Fibroblast of skin of back (primary cell): ENCODE measurements at places on chromosomes 13 and 19.

DNA sequence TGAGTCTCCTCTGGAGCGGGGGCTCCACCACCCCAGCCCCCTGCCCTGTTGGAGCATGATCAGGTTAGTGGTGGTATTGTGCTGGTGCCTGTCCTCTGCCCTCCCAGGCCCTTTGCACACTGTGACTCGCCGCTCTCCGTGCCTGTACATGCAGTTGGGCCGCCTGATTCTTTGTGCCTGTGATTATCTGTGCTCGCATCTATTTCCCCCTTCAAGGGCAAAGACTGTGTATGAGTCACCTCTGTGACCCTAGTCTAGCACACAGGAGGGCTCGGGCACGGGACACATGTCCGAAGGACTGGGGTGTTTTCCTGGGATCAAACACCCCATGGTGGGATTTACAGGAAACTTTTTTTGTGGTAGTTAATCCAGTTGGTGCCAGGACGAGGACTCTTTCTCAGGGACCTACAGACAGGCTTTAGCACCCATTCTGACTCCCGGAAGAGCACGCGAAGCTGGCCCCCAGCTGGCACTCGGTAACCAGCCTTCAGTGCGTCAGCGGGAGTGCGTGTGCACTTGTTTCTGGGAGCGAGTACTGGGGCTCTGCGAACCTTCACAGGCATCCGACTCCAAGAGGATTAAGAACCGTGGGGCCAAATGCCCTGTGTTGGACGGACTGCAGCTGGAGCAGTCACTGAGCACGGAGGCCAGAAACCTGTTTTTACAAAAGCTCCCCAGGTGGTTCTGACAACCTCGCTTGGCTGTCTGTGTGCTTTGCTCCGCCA lies 6.7 kb downstream of the PPP1R37 start:
- no peak for DNase-seq

- DNase-seq: peak; percentile 92
Measured at GRCh38 chr19:10334588-10335351, 1.4 kb upstream of the RAVER1 start.

GRCh38 chr13:76830805-76831204 lies 55.4 kb downstream of the KCTD12 start:
- no peak for DNase-seq

- no peak for DNase-seq
Measured at GRCh38 chr13:53098455-53098854, 69.8 kb downstream of the OLFM4 start.

- no peak for DNase-seq
Measured at GRCh38 chr13:43773602-43774001, 13.2 kb downstream of the ENOX1 start.

DNA sequence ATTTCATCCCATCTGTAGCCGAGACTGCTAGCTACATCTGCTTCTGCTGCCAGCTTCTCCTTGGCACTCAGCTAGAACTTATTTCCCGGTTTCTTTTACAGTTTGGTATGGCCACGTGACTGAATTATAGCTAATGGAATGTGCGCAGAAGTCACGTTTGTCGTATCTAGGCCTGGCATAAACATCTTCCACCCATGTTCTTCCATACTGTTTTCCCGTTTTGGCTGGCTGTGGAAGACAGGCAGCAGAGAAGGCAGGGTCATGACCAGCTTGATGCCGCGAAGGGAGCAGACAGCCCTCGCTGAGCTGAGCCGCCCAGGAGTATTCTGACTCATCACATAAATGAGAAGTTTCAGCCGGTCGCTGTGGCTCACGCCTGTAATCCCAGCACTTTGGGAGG lies 186.7 kb downstream of the RFC3 start:
- DNase-seq: no peak

GRCh38 chr19:11495481-11495880 lies 10.2 kb downstream of the ZNF653 start:
- DNase-seq: no peak
